ENCODE measurements at places on chromosomes 16 and 17. TPM values are rescaled to one million over a fixed set of nuclear protein-coding genes. Genes with fewer than 3 reads are reported as not detected.
A peak's percentile ranks its signal among the peaks of the same experiment; 100 is the strongest.

DNA sequence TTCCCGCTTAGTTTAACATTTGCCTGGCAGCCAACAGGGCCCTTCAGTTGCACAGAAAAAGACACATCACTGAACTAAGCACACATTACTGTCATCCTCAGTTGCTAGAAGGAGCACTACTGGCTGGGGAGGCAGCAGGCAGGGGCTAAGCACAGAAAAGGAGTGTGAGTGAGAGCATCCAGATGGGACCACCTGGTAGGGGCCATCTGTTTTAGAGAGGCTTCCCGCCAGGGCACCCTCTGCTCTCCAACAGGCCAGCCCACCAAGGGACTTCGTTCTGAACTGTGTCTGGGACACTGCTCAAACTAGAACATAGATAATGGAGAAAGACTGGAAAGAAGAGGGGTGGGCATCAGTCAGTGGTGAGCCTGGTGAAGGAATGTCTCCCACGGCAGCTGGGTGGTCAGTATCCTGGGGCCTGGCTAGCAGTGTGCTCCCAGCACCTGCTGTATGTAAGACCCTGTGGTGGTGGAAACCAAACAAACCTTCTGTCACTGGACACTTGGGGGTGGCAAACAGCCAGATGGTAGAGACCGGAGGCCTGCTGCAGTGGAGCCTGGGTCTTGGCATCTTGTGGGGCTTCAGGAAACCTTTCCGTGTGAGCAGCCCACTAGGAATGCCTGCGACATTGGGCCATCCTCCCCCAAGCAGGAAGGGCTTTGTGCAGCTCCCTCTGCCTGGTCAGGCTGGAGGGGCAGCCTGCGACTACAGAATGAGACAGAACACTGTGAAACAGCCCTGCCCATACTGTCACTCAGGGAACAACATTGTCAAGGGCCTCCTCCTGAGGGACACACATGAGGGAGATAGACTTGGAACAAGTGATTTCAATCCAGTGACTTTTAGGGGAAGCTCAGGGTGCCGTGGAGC is 12.8 kb upstream of the RANGRF start:
- peaks cover 2% of the 10 kb centered on the region for H3K36me3 ChIP-seq
- H3K4me1 ChIP-seq: no peaks in the 10 kb centered on the region
- no peak overlapping the region for H3K4me3 ChIP-seq

- no peaks in the 10 kb centered on the region for H3K36me3 ChIP-seq
- H3K27ac ChIP-seq: no peak overlapping the region
- no peaks in the 10 kb centered on the region for H3K27me3 ChIP-seq
- no peak for DNase-seq
- H3K4me3 ChIP-seq: no peak overlapping the region
These were observed 414.8 kb downstream of the MAF start for GRCh38 chr16:79185711-79186110.

DNA sequence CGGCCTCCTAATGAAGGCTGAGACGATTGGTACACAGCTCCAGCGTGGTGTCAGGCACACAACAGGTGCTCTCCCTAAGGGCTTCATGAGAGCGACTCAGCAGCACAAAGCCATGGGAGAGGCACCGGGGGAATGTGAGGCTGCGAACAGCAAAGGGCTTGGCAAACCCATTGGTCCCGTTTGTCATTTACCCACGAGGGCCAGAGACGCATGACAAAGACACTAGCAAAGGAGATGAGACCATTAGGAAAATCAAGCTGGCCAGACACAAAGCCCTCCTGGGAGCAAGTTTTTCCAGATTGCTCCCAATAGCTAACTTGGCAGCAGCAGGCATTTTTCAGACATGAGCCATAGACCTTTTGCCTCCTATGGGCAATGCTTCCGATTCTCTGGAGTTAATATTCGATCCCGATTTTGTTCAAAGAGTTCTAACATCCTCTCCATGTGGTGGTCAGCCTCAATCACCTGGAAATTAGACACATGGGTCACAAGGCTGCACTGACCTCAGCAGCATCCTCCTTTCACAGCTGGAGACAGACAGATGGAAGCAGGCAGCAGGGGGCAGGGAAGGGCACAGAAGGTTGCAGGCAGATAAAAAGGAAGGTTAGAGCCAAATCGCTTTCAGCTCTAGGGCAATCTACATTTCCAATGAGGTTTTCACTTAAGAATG is 38.2 kb downstream of the TK2 start:
- peaks cover 8% of the 10 kb centered on the region for H3K4me1 ChIP-seq
- H3K4me3 ChIP-seq: no peak overlapping the region
- no peaks in the 10 kb centered on the region for H3K27me3 ChIP-seq

DNA sequence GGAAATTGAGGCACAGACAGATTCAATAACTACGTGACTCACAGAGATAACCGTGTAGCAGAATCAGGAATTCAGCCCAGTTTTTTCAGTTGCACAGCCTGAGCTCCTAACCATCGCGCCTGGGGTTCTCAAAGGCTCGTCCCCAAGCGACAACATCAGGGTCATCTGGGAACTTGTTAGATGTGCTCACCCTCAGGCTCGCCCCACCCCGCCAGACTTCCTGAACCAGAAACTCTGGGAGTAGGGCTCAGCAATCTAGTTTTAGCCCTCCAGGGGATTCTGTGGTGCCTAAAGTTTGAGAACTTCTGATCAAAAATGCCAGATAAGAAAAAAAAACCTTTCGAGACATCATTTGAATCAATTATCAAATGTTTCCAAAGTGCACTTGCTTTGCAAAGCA is 559.8 kb downstream of the WWOX start:
- no peaks in the 10 kb centered on the region for H3K36me3 ChIP-seq
- H3K27me3 ChIP-seq: no peaks in the 10 kb centered on the region
- no peaks in the 10 kb centered on the region for H3K4me1 ChIP-seq
- no peak overlapping the region for H3K27ac ChIP-seq

- no peak for DNase-seq
- peaks cover 44% of the 10 kb centered on the region for H3K27me3 ChIP-seq
- no peak overlapping the region for H3K27ac ChIP-seq
- H3K4me3 ChIP-seq: peak overlapping the region; percentile 46
- H3K4me1 ChIP-seq: peaks cover 17% of the 10 kb centered on the region
- H3K36me3 ChIP-seq: no peaks in the 10 kb centered on the region
These were observed 981 bp downstream of the KCNH4 start for GRCh38 chr17:42179911-42180410.

- peaks cover 12% of the 10 kb centered on the region for H3K4me1 ChIP-seq
- no peaks in the 10 kb centered on the region for H3K27me3 ChIP-seq
- H3K27ac ChIP-seq: no peak overlapping the region
- no peak overlapping the region for H3K4me3 ChIP-seq
- peaks cover 15% of the 10 kb centered on the region for H3K36me3 ChIP-seq
- DNase-seq: no peak
These were observed 5.2 kb downstream of the CISD3 start for GRCh38 chr17:38735161-38735997.

DNA sequence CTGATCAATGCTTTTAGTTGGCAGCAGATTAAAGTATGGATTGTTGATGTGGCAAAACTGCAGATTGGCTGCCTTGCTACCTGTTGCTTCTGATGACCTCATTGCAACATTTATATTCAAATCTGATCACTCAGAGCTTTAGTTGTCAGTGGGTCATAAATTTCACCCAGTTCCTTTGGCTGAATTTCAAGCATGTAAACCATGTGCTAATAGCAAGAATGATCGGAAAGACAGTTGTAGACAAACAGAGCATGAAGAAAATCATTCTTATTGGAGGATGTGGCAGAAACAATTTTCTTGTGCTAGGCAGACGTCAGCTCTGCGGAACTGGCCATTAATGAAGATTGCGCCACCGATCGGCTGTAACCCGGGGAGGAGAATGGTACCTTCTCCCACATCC is 346.6 kb upstream of the EEF2KMT start:
- no peak overlapping the region for H3K27ac ChIP-seq
- H3K27me3 ChIP-seq: no peaks in the 10 kb centered on the region
- no peak for DNase-seq
- peaks cover 7% of the 10 kb centered on the region for H3K4me1 ChIP-seq
- H3K36me3 ChIP-seq: no peaks in the 10 kb centered on the region

- H3K4me3 ChIP-seq: no peak overlapping the region
- DNase-seq: no peak
- no peaks in the 10 kb centered on the region for H3K36me3 ChIP-seq
- no peaks in the 10 kb centered on the region for H3K27me3 ChIP-seq
- H3K27ac ChIP-seq: no peak overlapping the region
These were observed 9.6 kb upstream of the TMEM220 start for GRCh38 chr17:10739386-10739785.

GRCh38 chr17:47676510-47677165 is 17.3 kb upstream of the TBKBP1 start:
- no peak for DNase-seq
- peaks cover 90% of the 10 kb centered on the region for H3K36me3 ChIP-seq
- H3K27ac ChIP-seq: no peak overlapping the region
- no peaks in the 10 kb centered on the region for H3K27me3 ChIP-seq

GRCh38 chr17:40554646-40555295 is 10.5 kb downstream of the CCR7 start:
- DNase-seq: no peak
- no peak overlapping the region for H3K4me3 ChIP-seq
- H3K27me3 ChIP-seq: no peaks in the 10 kb centered on the region

DNA sequence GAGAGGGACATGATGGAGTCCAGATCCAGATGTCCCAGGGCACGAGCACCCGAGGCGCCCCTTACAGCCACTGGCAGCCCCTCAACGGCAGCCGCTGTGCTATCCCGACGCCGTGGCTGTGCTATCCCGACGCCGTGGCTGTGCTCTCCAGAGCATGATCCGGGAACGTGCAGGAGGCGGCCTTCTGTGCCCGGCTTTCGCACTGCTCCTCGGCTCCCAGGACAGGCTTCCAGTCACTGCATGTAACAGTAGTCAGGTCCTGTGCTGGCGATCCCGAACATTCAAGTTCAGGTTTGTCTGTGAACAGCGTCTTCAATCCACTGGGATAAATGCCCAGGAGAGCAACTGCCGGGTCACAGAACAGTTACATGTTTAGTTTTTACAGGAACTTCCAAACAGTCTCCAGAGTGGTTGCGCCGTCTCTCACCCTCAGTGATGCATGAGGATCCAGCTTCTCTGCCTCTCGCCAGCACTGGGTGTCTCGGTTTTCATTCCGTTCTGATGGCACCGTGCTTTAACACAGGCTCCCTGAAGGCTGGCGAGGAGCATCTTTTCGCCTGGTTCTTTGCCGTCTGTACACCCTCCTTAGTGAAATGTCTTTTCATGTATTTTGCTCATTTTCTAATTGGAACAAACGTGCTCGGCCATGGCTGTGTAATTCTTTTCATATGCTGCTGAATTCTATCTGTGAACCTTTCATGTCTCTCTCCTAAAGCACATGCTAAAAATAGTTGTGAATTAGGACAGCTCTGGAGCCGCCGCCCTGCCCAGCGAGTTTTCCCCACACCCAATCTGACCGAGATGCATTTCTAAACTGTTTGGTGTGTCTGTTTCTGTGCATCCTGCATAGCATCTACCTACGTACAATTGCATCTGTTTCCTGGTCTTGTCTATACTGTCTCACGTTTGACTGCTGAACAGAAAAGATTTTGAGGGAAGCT is 72.6 kb upstream of the METRNL start:
- no peaks in the 10 kb centered on the region for H3K36me3 ChIP-seq
- H3K4me1 ChIP-seq: peaks cover 11% of the 10 kb centered on the region
- H3K4me3 ChIP-seq: no peak overlapping the region
- DNase-seq: no peak
- H3K27ac ChIP-seq: no peak overlapping the region
- no peaks in the 10 kb centered on the region for H3K27me3 ChIP-seq

DNA sequence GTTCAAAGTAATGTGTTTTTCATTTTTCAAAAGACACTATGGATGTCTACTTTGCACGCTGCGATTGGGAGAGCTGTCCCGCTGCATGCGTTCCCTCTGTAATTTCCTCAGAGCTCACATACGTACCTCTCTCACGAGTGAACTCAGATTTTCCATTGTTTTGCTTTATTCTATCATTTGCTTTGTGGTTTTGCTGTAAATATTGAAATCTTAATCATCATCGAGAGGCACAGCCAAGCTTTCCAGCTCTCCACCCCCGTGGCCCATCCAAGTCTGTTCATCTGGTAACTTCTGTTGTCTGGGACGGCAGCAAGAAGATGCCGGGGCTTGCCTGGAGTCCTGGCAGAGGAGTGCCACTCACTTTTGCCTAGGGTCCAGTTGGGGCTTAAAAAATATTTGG is 21.1 kb downstream of the TMC6 start:
- H3K27ac ChIP-seq: no peak overlapping the region
- H3K36me3 ChIP-seq: peaks cover 2% of the 10 kb centered on the region
- no peak for DNase-seq
- H3K4me1 ChIP-seq: no peaks in the 10 kb centered on the region
- H3K27me3 ChIP-seq: no peaks in the 10 kb centered on the region
- H3K4me3 ChIP-seq: no peak overlapping the region

- peaks cover 20% of the 10 kb centered on the region for H3K4me1 ChIP-seq
- no peaks in the 10 kb centered on the region for H3K36me3 ChIP-seq
- no peaks in the 10 kb centered on the region for H3K27me3 ChIP-seq
- DNase-seq: no peak
- no peak overlapping the region for H3K4me3 ChIP-seq
- H3K27ac ChIP-seq: no peak overlapping the region
These were observed 1.9 kb downstream of the PRR15L start for GRCh38 chr17:47955497-47956461.

- DNase-seq: no peak
- no peak overlapping the region for H3K27ac ChIP-seq
- H3K36me3 ChIP-seq: peaks cover 14% of the 10 kb centered on the region
These were observed 112.9 kb downstream of the ABCC1 start for GRCh38 chr16:16062023-16062937.

DNA sequence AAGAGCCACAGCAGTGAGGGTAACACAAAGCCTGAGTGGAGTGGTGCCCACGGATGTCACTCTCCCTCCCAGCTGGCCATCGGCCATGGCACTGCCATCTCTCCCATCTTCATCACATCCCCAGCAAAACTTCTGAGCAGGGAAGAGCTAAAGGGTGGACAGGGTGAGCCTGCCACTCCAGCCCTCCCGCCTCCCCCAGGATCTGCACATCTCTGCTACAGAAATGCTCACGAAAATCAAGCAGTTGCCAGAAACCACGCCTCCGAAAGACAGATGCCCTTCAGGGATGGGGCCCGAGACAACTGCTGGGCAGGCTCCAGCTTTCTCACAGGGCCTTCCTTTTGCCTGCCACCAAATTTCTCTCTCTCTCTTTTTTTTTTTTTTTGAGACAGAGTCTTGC is 3.6 kb downstream of the GRIN2C start:
- peaks cover 11% of the 10 kb centered on the region for H3K4me1 ChIP-seq
- peaks cover 77% of the 10 kb centered on the region for H3K27me3 ChIP-seq
- peaks cover 10% of the 10 kb centered on the region for H3K36me3 ChIP-seq
- H3K27ac ChIP-seq: no peak overlapping the region

- H3K27me3 ChIP-seq: no peaks in the 10 kb centered on the region
- DNase-seq: no peak
- H3K27ac ChIP-seq: no peak overlapping the region
- no peak overlapping the region for H3K4me3 ChIP-seq
These were observed 15.9 kb upstream of the PECAM1 start for GRCh38 chr17:64406321-64407200.

Gene C16orf89
- total RNA-seq: 10.6 TPM

Gene TP53TG3
- total RNA-seq: not detected

Gene CACNA1G
- 4.9 TPM for total RNA-seq

Gene RAP1GAP2
- total RNA-seq: 63.4 TPM

Gene PPL
- 28.8 TPM for total RNA-seq

Gene BAHCC1
- 0.58 TPM for total RNA-seq

Gene TBC1D3K
- total RNA-seq: not detected

Gene SOST
- total RNA-seq: not detected

Data from H1 (cell line).